ENCODE measurements at places on chromosomes 12 and 14. TPM values are rescaled to one million over a fixed set of nuclear protein-coding genes. Genes with fewer than 3 reads are reported as not detected.
A peak's percentile ranks its signal among the peaks of the same experiment; 100 is the strongest.

GRCh38 chr12:106303202-106303820 lies 778 bp downstream of the TCP11L2 start:
- H3K4me1 ChIP-seq, result peaks cover 18% of the 10 kb centered on the region
- no peaks in the 10 kb centered on the region for H3K36me3 ChIP-seq
- no peaks in the 10 kb centered on the region for H3K27me3 ChIP-seq
- no peak overlapping the region for H3K27ac ChIP-seq

GRCh38 chr12:111503116-111503515 lies 96.0 kb downstream of the ATXN2 start:
- H3K4me3 ChIP-seq, result no peak overlapping the region
- peak overlapping the region; percentile 10 for H3K27ac ChIP-seq
- DNase-seq, result no peak
- peaks cover 14% of the 10 kb centered on the region for H3K36me3 ChIP-seq

DNA sequence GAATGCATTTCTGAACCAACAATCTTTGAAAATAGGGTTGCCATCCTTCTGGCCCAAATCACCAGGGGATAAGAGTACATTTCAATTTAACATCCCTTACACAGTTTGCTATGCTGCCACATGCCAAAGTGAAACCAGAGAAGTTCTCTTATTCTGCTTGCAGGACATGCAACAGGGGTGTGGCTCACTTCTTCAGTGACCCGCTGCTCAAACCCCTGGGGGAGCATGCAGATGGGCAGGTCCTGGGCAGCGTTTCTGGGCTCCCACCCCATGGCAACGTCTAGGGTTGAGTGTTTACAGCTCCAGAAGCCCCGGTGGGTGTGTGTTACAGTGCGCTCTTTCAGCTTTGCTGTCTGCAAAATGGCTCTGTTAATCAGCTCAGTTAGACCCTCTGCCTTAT lies 1306.3 kb upstream of the TMEM132C start:
- no peaks in the 10 kb centered on the region for H3K36me3 ChIP-seq
- H3K4me3 ChIP-seq, result no peak overlapping the region
- DNase-seq, result no peak
- H3K4me1 ChIP-seq, result no peaks in the 10 kb centered on the region
- H3K27me3 ChIP-seq, result no peaks in the 10 kb centered on the region

DNA sequence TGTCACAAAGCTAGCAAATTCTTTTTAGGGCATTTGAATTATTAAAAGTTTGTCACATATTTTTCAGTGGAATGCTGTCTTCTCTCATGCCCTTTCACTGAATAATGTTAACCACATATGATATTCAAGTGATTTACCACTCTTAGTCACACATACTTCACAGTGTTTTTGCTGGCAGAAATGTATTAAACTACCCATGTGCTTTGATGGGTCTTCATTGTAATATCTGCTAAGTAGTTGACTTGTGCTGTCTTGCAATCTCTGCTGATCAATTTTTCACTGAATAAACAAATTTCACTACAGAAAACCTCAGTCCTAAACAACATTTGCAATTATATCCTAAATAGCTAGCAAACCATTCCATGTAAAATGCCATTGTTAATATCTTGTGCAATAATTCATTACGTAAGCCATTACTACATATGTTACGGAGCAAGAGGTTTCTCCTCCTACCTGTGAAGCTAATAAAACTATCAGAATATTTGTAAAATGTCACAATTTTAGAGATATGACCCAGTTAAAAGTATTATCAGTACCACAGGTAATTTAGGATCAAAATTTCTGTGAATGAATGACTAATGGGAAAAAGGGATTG lies 64.6 kb upstream of the LMO3 start:
- no peaks in the 10 kb centered on the region for H3K27me3 ChIP-seq
- H3K4me3 ChIP-seq, result no peak overlapping the region
- no peaks in the 10 kb centered on the region for H3K36me3 ChIP-seq
- no peak overlapping the region for H3K27ac ChIP-seq
- peaks cover 14% of the 10 kb centered on the region for H3K4me1 ChIP-seq

The CD9 gene
- total RNA-seq, result 222 TPM

DNA sequence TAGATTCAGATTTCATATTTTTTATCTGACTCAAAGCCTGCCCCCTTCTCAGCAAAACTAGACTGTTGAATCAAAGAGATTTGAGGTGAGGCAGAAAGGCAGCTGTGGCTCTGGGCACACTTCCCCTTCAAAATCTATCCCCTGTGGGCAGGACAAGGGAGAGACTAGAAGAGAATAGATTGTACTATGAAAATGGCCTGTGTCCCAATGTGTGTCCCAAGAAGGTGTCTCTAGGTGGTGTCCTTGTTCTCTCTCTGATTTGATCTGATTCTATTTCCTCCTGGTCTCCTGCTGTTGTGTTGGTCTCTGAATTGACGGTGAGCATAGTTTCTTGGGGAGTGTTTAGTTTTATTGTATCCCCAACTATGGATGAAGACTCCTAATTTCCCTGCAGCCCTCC lies 565.8 kb upstream of the ATP2B1 start:
- no peak overlapping the region for H3K27ac ChIP-seq
- H3K36me3 ChIP-seq, result no peaks in the 10 kb centered on the region
- peak; percentile 24 for DNase-seq
- H3K4me1 ChIP-seq, result no peaks in the 10 kb centered on the region

The CEP170B gene
- total RNA-seq, result 31.3 TPM

DNA sequence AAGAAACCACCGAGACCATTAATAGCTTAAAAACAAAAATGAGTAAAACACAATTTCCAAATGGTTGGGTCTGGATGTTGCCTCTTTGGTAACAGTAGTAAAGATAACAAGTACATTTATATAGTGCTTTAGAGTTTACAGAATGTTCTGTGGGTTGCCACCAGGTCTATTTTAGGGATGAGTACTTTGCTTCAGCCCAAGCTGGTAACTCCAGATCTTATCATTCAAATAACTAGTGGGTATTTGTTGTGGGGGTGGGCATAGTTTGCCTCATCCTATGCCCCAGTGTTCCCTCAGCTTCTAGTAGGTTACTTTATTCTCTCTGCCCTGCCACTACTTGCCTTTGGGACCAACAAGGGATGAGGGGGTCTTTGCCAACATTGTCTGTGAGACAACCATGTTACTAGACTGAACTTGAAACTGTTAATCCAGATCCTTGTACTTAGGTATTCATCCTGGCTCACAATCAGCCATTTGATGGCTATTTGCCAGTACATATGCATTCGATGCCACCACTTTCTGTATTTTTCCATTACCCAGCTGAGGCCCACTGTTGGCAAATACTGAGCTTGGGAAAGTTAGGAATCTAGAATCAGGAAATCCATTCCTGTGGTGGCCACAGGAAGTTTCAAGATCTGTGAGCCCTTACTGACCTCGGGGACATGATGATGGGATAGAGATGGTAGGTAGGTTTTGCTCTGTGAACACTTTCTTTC lies 17.6 kb upstream of the AKAP6 start:
- no peak overlapping the region for H3K27ac ChIP-seq

DNA sequence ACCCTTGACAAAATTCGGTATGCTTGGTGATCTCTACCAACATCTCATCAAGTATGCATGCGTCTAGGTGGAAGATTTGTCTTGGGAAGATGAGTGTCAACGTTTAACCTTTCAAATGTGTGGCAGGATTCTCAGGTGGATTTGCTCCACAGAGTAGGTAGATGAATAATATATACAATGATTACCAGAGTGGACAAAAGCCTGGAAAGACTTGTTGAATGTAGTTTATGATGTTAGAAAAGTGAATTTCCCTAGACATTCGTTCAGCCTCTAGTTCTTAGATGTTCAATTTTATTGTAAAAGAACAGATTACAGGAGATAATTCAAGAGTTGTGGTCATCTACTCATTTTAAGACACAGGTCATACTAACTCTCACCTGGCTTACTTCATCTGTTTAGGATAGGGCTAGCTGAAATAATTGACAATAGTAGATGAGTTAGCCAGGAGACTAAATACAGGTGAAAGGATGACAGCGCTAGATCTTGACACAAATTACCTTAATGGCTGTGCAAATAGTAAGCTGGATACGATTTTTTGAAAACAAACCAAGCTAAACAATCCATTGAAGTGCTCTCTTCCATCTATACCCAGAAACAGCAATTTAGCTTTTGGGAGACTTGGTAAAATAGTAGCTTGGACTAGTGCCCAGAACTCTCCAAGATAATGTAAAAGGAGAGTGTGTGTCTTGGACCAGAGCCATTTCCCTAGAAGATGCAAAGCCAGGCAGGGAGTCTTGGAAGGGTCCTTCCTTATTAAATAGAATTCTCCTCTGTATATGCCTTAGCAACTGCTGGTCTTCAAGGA lies 168.0 kb downstream of the DACT1 start:
- H3K4me1 ChIP-seq, result no peaks in the 10 kb centered on the region
- no peak for DNase-seq
- no peaks in the 10 kb centered on the region for H3K36me3 ChIP-seq
- H3K27ac ChIP-seq, result no peak overlapping the region
- H3K27me3 ChIP-seq, result no peaks in the 10 kb centered on the region

GRCh38 chr14:55645845-55646832 lies 66.1 kb downstream of the KTN1 start:
- H3K27me3 ChIP-seq, result no peaks in the 10 kb centered on the region
- no peak overlapping the region for H3K4me3 ChIP-seq
- peaks cover 11% of the 10 kb centered on the region for H3K4me1 ChIP-seq
- DNase-seq, result no peak
- no peak overlapping the region for H3K27ac ChIP-seq
- peaks cover 2% of the 10 kb centered on the region for H3K36me3 ChIP-seq

GRCh38 chr12:94276725-94277124 lies 128.3 kb downstream of the PLXNC1 start:
- no peaks in the 10 kb centered on the region for H3K4me1 ChIP-seq
- no peak overlapping the region for H3K27ac ChIP-seq
- H3K4me3 ChIP-seq, result no peak overlapping the region
- H3K27me3 ChIP-seq, result no peaks in the 10 kb centered on the region
- H3K36me3 ChIP-seq, result no peaks in the 10 kb centered on the region

The SLC25A21 gene
- 12.1 TPM for total RNA-seq

DNA sequence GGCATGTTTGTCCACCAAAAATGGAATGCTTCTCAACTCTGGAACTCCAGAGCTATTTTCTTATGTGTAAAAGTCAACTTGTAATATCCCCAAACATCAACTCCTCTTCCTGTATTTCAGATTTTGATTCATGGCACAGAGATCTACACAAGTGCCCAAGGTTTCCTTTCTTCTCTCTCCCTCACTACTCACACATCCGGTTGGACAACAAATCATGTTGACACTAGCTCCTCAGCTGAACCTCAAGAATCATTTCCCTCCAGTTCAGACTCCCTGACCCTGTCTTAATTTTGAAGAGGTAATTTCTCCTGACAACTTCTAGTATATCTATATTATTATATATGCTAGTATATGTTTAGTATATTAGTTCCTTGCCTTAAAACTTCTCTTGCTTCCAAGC lies 485.4 kb upstream of the CCDC196 start:
- no peaks in the 10 kb centered on the region for H3K4me1 ChIP-seq
- H3K27ac ChIP-seq, result no peak overlapping the region
- no peaks in the 10 kb centered on the region for H3K27me3 ChIP-seq
- H3K4me3 ChIP-seq, result no peak overlapping the region

GRCh38 chr12:761256-761655 lies 8.9 kb downstream of the WNK1 start:
- DNase-seq, result no peak
- H3K36me3 ChIP-seq, result no peaks in the 10 kb centered on the region
- no peak overlapping the region for H3K27ac ChIP-seq
- peaks cover 7% of the 10 kb centered on the region for H3K4me1 ChIP-seq
- no peaks in the 10 kb centered on the region for H3K27me3 ChIP-seq

DNA sequence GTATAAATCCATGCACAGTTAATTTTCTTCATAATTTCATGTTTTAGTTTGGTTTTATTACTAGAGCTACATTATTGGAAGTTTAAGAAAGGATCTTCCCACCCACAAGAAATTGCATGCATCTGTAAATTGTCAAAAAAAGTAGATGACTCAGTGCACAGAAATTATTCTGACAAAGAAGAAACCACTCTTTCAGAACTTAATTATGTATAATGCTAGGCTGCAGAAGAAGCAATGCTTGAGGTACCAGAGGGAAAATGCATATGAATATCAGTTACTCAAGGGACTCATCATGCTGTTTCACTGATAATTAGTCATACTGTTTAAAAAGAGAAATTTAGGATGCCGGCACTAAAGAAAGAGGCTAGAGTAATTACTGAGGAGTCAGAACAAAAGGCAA lies 147.0 kb downstream of the SLC16A7 start:
- no peak overlapping the region for H3K27ac ChIP-seq
- no peak for DNase-seq
- H3K4me3 ChIP-seq, result no peak overlapping the region
- H3K4me1 ChIP-seq, result peaks cover 4% of the 10 kb centered on the region
- no peaks in the 10 kb centered on the region for H3K27me3 ChIP-seq

The CLEC1A gene
- total RNA-seq, result not detected

The OR4Q3 gene
- total RNA-seq, result not detected

The FAM181A gene
- not detected for total RNA-seq

DNA sequence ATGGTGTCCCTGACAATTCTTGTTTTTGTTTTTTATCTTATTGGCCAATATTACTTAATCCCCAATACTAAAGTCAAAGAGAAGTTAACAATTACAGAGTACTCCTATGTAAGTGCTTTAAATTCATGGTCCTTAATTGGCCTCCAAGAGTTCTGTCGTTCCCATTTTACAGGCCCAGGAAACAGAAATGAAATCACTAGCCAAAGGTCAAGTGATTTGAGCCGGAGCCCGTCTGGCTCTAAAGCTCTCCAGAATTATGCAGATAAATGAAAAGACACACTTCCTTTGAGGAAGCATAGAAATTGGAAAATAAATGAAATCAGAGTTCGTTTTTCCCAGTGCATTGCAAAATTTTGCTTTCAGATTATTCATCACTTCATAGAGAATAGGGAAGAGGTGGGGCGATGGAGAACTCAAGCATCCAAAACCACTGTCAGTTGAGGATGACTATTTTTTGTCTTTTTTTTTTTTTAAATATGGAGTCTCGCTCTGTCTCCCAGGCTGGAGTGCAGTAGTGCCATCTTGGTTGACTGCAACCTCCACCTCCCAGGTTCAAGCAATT lies 78.5 kb downstream of the MAP1LC3B2 start:
- no peak overlapping the region for H3K27ac ChIP-seq
- no peaks in the 10 kb centered on the region for H3K27me3 ChIP-seq
- no peak for DNase-seq
- H3K36me3 ChIP-seq, result no peaks in the 10 kb centered on the region

The GPR84 gene
- not detected for total RNA-seq

The LMNTD1 gene
- total RNA-seq, result not detected

DNA sequence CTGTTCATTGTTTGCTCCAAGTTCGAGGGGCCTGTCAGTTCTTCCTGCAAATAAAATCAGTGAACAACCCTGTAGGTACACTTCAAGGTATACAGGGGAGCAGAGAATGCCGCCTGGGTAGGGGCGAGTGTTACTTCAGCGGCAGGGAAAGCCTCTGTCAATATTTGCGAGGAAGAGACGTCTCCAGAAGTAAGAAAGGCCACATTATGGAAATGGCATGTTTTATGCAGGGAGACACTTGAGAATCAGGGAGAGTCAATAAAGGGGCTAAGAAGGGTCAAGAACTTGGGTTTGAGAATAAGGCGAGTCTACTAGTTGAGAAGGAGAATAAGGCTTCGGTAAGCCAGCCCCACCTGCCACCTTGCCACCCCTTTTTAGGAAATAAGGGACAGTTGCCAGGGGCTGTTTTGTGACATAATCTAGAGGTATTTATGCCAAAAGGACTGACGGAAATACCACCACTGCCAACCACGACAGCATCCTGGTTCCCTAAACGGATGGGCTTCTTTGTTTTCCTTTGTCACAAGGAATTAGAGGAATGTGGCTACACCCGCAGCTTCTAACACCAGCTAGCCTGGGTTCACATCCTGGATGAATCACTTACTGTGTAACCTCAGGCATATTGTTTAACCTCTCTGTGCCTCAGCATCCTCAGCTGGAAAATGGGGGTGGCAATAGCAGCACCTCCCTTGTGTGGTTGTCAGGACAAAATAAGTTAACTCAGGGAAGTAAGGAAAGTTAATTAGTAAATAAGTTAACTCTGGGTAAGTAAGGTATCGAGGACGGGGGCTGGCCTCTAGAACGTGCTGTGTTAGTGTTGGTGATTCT lies 67.7 kb downstream of the EID3 start:
- peak overlapping the region; percentile 95 for H3K27ac ChIP-seq
- peak; percentile 93 for DNase-seq
- no peaks in the 10 kb centered on the region for H3K27me3 ChIP-seq
- no peaks in the 10 kb centered on the region for H3K36me3 ChIP-seq
